A673 (cell line): ENCODE measurements at places on chromosomes 7 and 10. TPM values are rescaled to one million over a fixed set of nuclear protein-coding genes. Genes with fewer than 3 reads are reported as not detected.
A peak's percentile ranks its signal among the peaks of the same experiment; 100 is the strongest.

DNA sequence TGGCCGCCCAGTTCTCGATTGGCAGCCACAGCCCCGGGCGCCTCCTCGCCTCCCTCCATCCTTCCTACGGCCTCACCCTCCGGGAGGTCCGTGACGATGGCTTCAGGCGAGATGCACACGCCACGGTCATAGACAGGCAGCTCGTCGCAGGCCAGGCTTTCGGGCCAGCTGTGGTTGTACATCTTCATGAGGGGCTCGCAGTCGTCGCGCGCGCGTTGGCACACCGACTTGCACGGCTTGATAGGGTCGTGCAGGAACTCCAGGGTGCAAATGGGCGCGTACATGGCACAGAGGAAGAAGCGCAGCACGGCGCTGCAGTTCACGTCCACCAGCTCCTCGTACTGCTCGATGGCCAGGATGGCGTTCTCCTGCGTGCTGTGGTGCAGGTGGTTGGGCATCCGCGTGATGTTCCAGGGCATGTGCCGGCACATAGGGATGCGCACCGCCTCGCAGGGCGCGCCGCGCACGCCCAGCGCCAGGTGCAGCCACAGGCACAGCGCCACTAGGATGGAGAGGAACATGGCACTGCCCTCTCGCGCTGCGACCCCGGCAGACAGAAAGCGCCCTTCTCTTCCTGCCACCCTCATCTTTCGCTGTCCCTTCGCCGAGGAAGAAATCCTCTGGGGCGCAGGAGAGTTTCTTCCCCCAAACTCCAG lies 472 bp downstream of the SFRP4 start:
- H3K27me3 ChIP-seq: peaks cover 42% of the 10 kb centered on the region
- no peaks in the 10 kb centered on the region for H3K36me3 ChIP-seq
- DNase-seq: peak; percentile 4
- H3K4me3 ChIP-seq: peak overlapping the region; percentile 43
- no peak overlapping the region for H3K27ac ChIP-seq

DNA sequence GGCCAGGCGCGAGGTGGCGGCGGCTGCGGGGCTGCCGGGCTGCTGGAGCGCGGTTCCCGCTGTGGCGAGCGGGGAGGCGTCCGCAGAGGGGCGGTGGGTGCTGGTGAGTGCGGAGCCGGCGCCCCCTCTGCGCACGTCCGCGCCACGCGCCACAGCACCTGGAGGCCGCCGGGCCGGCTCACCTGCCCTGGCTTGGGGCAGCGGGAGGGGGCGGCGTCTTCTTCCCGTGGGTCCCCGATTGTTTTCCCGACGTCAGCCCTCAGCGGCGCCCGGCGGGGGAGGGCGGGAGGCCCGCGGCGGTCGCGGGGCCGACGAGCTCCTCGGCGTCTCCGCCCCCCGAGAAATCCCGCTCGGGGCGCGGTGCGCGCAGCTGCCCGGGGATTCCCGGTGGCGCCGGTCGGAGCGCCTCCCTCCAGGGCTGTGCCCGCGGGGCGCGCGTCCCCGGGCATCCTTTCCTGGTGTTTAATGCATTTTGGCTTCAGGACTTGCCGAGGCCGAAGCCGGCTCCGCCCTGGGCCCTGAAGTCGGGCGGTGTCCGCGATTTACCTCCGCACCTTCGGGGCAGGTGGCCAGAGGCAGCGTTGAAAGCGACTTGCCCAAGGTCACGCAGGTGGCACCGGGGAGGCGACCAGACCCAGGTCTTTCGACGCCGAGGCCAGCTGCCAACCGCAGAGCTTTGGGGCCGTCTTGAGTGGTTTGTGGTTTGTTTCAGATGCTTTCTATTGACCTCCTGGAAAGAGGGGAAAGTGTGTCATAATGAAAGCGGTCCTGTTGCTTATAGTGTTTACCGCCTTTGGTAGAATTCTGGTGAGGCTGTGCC lies 561 bp downstream of the PLEKHA1 start:
- H3K27ac ChIP-seq: peak overlapping the region; percentile 79
- DNase-seq: peak; percentile 60
- H3K36me3 ChIP-seq: no peaks in the 10 kb centered on the region
- peaks cover 9% of the 10 kb centered on the region for H3K4me1 ChIP-seq

GRCh38 chr10:12966067-12966466 lies 35.4 kb downstream of the CCDC3 start:
- H3K36me3 ChIP-seq: no peaks in the 10 kb centered on the region
- no peak for DNase-seq
- no peaks in the 10 kb centered on the region for H3K4me1 ChIP-seq
- H3K27me3 ChIP-seq: no peaks in the 10 kb centered on the region
- no peak overlapping the region for H3K4me3 ChIP-seq

The C1GALT1 gene
- 14.9 and 15.6 TPM in 2 replicates for total RNA-seq

The UCMA gene
- not detected in 2 replicates for total RNA-seq

DNA sequence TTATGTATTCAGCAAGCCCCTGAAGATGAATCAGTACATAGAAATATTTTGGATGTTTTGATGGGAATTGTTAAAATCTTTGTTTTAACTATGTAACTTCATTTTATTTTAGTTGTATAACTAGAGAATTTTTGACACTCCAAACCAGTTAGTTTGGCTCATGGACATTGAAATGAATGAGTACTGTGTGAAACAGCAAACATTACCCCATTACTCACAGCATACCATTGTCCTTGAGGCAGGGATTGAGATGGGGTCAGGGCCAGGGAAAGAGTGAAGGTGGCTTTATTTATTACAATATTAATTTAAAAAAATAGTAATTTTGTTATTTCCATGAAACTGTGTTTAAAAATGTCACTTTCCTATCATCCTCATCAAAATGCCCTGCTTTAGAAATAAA lies 4.8 kb upstream of the BMPER start:
- no peak for DNase-seq
- no peaks in the 10 kb centered on the region for H3K4me1 ChIP-seq
- H3K36me3 ChIP-seq: no peaks in the 10 kb centered on the region
- no peak overlapping the region for H3K27ac ChIP-seq
- H3K4me3 ChIP-seq: no peak overlapping the region

DNA sequence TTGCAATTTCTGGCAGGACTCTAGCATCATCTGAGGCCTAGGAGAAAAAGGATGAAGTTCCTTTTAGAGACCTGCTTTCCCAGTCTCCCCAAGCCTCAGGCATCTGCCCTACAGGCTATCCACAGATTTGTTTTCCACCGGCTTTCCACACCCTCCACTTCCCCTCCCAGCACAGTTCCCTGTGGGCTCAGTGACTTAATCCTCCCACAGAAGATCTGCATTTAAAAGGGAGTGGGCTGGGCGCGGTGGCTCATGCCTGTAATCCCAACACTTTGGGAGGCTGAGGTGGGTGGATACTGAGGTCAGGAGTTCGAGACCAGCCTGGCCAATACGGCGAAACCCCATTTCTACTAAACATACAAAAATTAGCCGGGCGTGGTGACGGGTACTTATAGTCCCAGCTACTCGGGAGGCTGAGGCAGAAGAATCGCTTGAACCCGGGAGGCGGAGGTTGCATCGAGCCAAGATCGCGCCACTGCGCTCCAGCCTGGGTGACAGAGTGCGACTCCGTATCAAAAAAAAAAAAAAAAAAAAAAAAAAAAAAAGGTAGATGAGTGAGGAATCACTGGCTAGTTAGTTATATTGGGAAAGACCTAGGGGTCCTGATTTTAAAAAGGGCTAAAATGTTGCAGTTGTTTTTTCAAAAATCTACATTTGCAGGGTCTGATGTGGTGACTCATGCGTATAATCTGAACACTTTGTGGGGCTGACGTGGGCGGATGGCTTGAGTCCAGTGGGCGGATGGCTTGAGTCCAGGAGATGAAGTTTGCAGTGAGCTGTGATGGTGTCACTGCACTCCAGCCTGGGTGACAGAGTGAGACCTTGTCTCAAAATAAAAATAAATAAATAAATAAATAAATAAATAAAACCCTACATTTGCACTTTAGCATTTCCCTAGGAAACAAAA lies 119.5 kb downstream of the BAMBI start:
- H3K4me1 ChIP-seq: peaks cover 17% of the 10 kb centered on the region
- DNase-seq: peak; percentile 77
- H3K27me3 ChIP-seq: no peaks in the 10 kb centered on the region
- H3K36me3 ChIP-seq: no peaks in the 10 kb centered on the region

The C10orf67 gene
- total RNA-seq: 0.13 and 0.50 TPM in 2 replicates

DNA sequence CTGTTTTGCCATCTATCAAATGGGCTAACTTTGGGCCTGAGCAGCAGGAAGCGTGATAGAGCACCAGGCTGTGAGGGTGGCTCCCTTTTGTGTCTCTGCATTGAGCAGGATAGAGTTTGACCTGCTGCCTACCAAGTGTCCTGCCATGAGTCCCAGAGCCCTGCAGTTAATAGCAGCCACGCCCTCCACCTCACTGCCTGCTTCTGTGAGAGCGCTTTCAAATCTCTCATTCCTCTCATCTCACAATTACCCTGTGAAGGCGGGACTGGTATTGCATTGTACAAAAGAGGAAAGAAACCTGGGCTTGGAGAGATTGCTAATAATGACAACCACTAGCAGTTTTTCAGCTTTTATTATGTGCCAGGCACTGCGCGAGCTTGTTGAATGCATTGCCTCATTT lies 39.9 kb downstream of the UNC5B start:
- peaks cover 28% of the 10 kb centered on the region for H3K4me1 ChIP-seq
- no peak for DNase-seq
- no peaks in the 10 kb centered on the region for H3K36me3 ChIP-seq
- no peak overlapping the region for H3K27ac ChIP-seq

DNA sequence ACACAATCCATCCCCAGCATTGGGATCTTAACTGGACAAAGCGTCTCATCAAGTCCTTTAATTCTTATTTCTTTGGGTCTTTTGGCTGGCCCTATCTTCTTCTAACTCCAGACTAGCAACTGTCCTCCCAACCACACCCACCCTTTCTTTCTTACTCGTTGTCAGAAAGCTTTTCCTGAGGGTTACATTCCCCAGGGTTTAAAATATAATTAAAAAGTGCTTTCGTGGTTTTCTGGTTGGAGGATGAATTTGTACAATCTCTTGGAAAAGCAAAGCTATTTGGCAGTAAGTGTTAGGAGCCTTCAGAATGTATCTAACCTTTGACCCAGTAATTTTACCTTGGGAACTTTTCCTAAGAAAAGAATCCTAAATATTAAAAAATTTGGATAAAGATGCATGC lies 10.4 kb upstream of the ITGB8 start:
- H3K27me3 ChIP-seq: no peaks in the 10 kb centered on the region
- no peaks in the 10 kb centered on the region for H3K4me1 ChIP-seq
- DNase-seq: no peak

DNA sequence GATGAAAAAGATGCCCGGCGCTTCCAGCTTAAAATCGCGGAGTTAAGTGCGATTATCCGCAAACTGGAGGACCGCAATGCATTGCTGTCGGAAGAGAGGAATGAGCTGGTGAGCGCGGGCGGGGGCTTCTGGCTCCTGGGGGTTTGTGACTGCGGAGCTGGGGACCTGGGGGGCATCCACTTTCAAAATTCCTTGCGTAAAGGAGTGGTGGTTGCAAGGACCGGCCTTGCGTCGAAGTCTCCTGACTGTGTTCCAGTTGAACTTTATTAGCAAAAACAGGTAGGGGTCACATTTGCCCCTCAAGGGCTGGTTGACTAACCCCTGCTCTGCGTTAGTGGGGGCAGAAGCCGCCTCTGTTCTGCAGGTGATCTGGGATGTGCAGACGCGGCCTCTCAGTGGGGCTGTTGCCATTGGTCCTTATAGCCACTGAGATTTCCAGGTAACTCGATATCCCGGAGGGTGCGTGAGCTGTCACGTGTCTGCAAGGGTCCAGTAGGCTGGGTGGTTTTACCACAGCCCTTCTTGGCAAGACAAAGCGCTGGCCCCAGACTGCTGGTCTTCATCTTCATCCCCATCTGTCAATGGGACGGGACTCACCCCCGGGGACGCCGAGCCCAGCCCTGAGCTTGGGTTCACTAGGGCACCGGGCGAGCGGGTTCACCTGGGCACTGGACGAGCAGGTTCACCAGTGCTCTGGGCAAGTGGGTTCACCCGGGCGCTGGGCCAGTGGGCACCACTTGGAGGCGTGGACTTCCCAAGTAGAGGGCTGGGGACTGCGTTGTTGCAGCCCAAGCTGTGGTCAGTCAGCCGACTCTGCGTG lies 51.5 kb upstream of the DPYSL4 start:
- H3K4me1 ChIP-seq: peaks cover 6% of the 10 kb centered on the region
- H3K27me3 ChIP-seq: no peaks in the 10 kb centered on the region
- H3K4me3 ChIP-seq: no peak overlapping the region

The CYP3A4 gene
- not detected in 2 replicates for total RNA-seq

The BAIAP2L1 gene
- 0.77 and 0.92 TPM in 2 replicates for total RNA-seq

DNA sequence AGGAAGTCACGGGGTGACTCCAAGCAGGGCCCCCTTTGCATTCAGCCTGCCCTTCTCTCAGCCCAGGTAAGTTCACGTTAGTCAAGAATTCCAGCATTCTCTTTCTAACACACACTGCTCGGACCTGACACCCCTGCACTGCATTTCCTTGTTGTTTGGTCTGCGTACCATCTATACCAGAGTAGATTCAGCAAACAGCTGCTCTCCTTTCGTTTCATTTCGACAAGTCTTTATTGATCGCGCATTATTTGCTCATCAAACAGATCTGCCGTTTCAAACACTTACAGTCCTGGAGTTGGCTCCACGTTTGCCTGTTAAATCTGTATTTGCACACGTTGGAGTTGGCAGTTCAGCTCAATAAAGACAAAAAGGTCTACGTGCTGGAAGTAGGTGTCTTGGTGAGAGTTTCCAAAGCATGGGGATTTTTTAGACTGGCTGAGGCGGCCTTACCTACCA lies 495.1 kb downstream of the RPS24 start:
- no peaks in the 10 kb centered on the region for H3K4me1 ChIP-seq
- no peak for DNase-seq
- H3K27me3 ChIP-seq: no peaks in the 10 kb centered on the region
- H3K4me3 ChIP-seq: no peak overlapping the region
- no peak overlapping the region for H3K27ac ChIP-seq

- H3K4me1 ChIP-seq: no peaks in the 10 kb centered on the region
- H3K4me3 ChIP-seq: no peak overlapping the region
Observed at GRCh38 chr7:25707768-25708620, 444.0 kb upstream of the NFE2L3 start.

DNA sequence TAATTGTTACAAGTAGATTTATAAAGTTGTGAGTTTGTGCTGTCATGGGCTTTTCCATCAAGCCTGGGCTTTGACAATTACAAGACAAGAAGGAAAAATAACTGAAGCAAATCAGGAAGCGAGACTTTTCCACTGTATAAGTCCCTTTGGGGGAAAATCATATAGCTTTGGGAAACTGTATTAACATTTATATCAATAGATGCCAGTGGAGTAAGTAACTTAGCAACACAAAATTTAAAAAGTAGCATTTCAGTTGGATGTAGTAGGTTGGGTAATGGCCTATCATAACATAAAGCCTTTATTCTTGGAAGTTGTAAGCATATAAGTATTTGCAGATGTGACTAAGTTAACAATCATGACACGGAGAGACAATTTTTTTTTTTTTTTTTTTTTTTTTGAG lies 931.1 kb downstream of the CNTNAP2 start:
- H3K27me3 ChIP-seq: no peaks in the 10 kb centered on the region
- no peak overlapping the region for H3K4me3 ChIP-seq
- H3K36me3 ChIP-seq: no peaks in the 10 kb centered on the region
- DNase-seq: no peak
- H3K27ac ChIP-seq: no peak overlapping the region
- H3K4me1 ChIP-seq: peaks cover 2% of the 10 kb centered on the region

DNA sequence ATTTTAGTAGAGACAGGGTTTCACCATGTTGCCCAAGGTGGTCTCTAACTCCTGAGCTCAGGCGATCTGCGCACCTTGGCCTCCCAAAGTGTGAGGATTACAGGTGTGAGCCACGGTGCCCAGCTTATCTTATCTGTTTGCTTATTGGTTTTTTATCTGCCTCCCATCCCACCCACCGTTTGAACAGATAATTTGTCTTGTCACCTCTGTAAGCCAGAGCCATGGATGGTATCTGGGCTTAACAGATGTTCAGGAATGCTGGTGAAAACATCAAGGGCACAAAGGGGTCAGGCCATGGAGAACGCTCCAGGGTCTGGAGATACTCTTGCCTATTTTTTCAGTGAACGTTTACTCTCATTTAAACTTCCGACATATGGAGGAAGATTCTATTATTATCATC lies 12.0 kb upstream of the NDST2 start:
- H3K4me3 ChIP-seq: no peak overlapping the region
- DNase-seq: no peak
- H3K4me1 ChIP-seq: no peaks in the 10 kb centered on the region
- peaks cover 3% of the 10 kb centered on the region for H3K36me3 ChIP-seq
- H3K27me3 ChIP-seq: no peaks in the 10 kb centered on the region
